Left colon (tissue), 2 donors: ENCODE measurements at places on chromosomes 16 and 17.

DNA sequence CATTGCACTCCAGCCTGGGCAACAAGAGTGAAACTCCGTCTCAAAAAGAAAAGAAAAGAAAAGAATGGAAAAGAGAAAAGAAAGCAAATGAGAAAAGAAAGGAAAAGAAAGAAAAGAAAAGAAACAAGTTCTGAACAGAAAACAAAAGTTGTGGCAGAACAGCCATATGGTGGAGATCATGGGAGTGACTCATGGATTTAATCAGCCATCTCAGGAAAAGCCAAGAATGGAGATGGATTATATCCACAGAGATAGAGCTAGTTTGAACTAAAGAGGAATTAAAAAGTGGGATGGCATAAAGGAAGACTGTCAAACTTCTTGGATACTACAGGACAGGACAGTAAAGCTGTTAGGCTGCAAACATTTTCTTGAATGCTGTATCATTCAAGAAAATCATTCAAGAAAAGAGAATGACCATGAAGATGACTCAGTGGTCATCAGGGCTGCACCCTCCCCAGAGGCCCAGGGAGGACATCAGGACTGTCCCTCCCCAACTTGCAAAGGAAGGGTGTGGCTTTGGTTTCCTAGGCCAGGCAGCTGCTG is 120.6 kb downstream of the USP22 start:
- no peak for DNase-seq

DNA sequence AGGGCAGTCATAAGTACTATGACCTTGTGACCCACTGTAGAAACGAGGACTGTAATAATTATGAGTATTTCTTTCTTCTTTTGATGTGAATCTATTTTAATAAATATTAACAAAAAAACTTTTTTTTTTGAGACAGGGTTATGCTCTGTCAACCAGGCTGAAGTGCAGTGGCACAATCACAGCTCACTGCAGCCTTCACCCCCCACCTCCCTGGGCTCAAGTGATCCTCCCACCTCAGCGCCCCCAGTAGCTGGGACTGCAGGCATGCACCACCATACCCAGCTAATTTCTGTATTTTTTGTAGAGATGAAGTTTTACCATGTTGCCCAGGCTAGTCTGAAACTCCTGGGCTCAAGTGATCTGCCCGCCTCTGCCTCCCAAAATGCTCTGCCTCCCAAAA is 32.6 kb downstream of the SCPEP1 start:
- DNase-seq, result no peak

DNA sequence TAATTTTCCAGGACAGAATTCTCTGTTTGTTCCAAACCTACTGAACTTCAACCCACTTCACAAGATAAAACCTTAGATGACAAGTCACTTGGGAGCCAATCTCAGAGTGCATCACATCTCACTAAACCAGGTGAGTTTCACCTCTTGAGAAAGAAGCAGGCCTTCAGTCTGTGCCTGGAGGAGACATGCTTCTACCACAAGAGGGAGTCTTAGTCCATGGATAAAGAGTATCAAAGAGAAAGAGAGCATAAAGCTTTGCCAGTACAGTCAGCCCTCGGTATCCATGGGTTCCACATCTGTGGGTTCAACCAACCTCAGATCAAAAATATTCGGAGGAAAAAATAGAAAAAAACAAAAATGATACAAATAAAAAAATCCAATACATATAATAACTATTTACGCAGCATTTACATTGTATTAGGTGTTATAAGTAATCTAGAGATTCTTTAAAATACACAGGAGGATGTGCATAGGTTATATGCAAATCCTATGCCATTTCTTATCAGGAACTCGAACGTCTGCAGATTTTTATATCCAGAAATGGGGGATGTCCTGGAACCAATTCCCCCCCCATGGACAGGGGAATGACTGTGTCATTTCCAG is 37.7 kb downstream of the DUSP14 start:
- no peak for DNase-seq

GRCh38 chr17:40298726-40299125 is 10.3 kb upstream of the RARA start:
- no peak for DNase-seq

- no peak for DNase-seq
Measured at GRCh38 chr17:77308861-77309726, 168.3 kb downstream of the SEC14L1 start.

GRCh38 chr16:46711106-46712058 is 21.9 kb downstream of the ORC6 start:
- DNase-seq, result no peak

DNA sequence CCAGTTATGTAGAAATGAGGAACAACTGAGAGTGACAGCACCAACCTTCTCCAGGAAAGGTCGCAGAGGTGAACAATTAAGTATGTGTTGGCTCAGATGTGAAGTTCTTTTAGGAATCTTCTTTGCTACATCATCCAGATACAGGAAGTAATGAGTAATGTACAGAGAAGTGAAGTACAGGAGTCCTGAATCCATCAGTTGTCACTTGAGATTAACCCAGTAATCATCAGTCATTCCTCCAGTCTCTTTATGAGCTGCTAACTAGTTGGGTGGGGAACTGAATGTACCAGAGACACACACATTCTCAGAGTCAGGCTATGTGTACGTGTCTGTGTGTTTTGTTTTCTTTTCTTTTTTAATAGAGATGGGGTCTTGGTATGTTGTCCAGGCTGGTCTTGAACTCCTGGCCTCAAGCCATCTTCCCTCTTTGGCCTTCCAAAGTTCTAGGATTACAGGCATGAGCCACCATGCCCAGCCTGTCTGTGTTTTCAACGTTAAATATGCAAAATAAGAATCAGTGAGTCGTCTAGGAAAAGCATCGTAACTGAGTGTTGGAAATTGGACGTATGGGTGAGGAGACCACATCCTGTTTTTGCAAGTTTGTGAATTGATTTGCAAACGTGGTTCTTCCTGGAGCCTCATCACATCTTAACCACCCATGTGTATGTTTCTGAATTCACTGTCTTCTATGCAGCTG is 19.9 kb downstream of the ZNF200 start:
- DNase-seq, result no peak

GRCh38 chr17:29573871-29574731 is 5.6 kb downstream of the TP53I13 start:
- no peak for DNase-seq

GRCh38 chr17:40953881-40954280 is 12.9 kb downstream of the KRT39 start:
- no peak for DNase-seq

- DNase-seq, result peak; percentile 84
Measured at GRCh38 chr17:43766413-43767052, 7.9 kb upstream of the SOST start.

- DNase-seq, result peak; percentile 89
Measured at GRCh38 chr17:4940555-4941318, 669 bp downstream of the RNF167 start.

DNA sequence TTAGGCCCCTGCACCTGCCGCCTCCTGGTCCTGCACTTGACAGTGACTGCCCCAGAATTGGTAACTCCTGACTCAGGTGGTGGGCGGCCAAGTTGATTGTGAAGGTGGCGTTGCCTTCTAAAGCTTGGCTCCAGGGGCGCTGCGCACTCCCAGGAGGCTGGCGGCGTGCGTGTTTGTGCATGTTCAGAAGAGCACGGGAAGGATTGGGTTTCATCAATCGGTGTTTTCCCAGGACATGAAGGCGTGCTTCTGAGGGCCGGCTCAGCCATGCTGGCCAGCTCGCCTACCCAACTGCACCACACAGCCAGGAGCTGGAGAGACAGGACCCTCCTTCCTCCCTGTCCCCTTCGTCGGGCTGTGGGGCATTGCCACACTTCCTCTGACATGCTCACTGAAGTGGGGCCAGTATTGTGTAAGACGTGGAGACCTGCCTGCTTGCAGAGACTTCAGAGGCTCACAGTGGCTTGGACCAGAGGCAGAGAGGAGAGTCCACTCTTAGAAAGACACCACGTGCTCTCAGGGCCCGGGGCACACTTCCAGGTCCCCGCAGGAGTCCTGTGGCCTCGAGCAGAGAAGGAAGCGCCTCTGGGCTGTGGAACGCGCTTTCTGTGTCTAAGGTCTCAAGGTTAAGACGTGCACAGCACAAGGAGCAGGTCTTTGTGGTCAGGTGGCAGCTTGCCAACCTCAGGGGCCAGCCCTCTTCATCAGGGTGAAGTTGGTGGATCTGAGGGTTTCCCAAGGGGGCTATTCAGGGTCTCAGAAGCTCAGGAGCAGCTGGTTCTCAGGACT is 2.8 kb downstream of the RAB40C start:
- DNase-seq, result peak; percentile 64

DNA sequence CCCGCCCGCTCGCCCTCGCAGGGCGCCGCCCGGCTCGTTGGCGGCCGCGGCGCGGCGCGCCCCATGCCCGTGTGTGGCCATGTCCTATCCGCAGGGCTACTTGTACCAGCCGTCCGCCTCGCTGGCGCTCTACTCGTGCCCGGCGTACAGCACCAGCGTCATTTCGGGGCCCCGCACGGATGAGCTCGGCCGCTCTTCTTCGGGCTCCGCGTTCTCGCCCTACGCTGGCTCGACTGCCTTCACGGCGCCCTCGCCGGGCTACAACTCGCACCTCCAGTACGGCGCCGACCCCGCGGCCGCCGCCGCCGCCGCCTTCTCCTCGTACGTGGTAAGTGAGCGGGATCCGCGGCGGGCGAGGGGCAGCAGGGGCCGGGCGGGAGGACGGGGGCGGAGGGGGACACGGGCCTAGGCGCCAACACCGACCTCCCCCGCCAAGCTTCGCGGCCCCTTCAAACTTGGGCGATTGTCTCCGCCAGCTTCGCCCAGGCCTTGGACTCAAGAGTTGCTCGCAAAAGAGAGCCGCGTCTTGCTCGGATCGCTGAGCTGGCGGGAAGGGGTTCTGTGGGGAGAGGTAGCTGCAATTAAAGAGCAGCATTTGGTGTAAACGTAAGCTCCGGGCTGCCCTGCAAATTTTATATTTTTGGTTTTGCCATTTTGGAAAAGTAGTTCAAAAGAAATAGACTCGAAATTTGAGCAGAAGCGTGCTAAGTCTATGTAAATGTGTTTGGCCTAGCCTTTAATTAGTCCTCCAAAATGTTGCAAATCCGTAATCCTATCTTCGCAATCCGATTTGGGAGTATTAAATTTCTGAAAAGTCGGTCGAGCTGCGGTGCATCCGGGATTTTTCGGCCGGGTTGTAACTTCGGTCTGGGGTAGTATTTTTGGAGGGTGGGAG is 702 bp downstream of the IRX5 start:
- peak; percentile 35 for DNase-seq

DNA sequence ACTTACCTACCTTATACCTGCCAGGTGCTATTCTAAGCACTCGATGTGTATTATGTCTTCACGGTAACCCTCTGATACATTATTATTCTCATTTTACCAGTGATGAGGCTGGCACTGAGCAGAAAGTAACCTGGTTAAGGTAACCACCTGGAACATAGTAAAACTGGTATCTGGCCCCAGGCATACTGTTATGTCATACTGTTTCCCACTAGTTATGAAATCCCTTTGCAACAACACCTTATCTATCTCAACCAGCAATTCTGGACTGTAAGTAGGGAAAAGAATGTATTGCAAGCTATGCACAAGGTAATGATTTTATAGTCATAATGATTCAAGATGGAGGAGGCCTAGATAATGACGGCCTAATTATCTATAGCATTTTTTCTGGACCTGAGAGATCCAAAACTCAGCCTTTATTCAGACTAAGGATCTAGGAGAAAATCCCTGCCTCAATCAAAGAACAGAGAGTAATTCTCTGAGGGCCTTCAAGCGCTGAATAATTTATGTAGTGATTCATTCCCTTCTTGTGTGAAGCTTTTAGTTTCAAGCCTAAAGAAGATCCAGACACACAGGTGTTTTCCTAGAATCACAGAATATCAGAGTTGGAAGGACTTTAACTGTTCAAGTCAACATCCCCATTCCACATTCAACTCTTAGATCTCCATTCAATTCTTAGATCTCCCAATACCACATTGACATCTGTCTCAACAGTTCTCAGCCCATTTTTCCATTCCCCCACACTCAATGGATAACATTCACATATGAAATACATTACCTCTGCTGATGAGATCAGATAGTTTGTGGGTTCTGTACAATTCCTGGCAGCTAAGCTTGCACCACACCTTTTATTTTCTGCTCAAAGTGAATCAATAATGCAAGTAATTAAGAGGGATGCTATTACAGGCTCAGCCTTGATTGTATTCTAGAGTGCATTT is 14.9 kb upstream of the MMD start:
- no peak for DNase-seq

- no peak for DNase-seq
Measured at GRCh38 chr17:3827124-3827773, 18.8 kb downstream of the NCBP3 start.

GRCh38 chr17:79897243-79898063 is 58.2 kb upstream of the CBX4 start:
- DNase-seq, result no peak

- no peak for DNase-seq
Measured at GRCh38 chr17:49525831-49526741, 31.0 kb downstream of the NGFR start.

GRCh38 chr17:3594051-3594800 is 15.0 kb downstream of the TRPV1 start:
- no peak for DNase-seq

DNA sequence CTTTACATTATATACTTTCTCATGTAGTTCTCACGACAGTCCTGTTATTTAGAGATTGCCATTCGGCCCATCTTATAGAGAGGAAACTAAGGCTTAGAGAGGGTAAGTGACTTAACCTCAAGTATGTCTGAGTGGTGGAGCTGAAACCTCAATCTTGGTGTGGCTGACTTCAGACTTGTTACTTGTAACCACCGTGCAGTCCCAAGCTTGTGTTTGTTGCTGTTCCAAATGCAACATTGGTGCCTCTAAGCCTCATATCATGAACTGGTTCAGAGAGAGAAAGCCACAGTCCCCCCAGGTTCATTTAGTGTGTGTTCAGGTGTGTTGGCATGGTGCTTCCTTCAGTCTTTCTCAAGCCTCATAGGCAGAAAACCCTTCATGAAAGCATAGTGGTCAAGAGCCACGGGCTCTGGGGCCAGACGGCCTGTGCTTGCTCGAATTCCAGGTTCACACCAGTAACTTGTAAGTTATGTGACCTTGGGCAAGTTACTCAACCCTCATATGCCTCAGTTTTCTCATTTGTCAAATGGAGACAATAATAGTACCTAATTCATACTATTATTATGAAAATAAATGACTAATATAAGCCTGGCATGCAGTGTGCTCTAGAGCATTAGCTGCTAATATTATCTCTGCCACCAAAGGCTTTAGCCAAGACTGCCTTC is 39.9 kb downstream of the CDH1 start:
- no peak for DNase-seq

- no peak for DNase-seq
Measured at GRCh38 chr17:20187049-20187448, 177.9 kb downstream of the SPECC1 start.

GRCh38 chr17:62668091-62668804 is 40.8 kb downstream of the MRC2 start:
- no peak for DNase-seq

DNA sequence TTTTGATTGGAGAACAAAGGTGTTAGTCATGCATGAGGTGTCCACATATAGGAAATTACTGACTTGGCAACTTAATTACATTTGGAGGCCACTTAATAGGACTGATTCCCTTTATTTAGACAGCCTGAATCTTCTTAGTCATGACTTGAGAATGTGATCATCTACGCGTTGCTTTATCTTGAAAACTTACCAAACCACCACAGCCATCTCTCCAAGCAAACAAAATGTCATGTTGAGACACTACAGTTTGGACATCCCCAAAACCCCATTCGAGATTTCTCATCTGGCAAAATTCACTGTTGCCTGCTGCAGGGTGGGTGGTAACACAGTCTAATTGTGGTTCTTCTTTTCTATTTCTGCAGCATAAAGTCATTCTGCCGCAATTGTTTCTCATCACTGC is 176.5 kb upstream of the CDH5 start:
- no peak for DNase-seq
